Cerebellum (tissue), 4 donors: ENCODE measurements at places on chromosomes 7 and 10. TPM values are rescaled to one million over a fixed set of nuclear protein-coding genes. Genes with fewer than 3 reads are reported as not detected.

- DNase-seq: no peak
Measured at GRCh38 chr10:74488907-74489306, 337.5 kb upstream of the KAT6B start.

Gene GTF2IRD2
- total RNA-seq: 27.0 TPM

DNA sequence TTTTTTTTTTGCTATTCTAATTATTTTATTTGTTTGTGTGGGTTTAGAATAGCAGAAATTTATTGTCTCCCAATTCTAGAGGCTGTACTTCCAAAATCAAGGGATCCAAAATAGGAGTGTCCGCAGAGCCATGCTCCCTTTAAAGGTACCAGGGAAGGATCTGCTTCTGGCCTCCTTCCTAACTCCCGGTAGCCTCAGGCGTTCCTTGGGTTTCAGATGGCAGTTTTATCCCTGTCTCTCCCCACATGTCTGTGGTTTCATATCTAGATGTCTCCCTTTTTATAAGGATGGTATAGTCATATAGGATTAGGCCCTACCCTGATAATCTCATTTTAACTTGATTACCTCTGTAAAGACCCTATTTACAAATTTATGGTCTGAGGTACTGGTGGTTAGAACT, 48.4 kb downstream of the BMPR1A start:
- no peak for DNase-seq

DNA sequence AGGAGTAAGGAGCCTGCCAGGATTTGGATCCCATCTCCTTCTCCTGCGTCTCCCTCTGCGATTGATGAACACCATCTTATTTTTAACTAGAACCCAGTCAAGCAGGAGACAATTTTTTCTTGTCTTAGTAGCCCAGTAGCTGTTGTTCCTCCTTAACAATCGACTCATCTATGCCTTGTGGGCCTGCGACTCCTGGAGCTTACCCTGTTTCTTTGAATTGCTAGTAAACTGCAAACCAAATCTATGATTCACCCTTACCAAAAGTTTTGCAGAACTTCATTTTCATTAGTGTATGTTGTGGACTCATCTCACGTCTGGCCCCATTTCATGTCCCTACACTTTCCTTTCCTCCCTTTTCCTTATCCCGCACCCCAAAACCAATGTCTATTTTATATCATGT, 37.7 kb downstream of the TRIL start:
- no peak for DNase-seq

DNA sequence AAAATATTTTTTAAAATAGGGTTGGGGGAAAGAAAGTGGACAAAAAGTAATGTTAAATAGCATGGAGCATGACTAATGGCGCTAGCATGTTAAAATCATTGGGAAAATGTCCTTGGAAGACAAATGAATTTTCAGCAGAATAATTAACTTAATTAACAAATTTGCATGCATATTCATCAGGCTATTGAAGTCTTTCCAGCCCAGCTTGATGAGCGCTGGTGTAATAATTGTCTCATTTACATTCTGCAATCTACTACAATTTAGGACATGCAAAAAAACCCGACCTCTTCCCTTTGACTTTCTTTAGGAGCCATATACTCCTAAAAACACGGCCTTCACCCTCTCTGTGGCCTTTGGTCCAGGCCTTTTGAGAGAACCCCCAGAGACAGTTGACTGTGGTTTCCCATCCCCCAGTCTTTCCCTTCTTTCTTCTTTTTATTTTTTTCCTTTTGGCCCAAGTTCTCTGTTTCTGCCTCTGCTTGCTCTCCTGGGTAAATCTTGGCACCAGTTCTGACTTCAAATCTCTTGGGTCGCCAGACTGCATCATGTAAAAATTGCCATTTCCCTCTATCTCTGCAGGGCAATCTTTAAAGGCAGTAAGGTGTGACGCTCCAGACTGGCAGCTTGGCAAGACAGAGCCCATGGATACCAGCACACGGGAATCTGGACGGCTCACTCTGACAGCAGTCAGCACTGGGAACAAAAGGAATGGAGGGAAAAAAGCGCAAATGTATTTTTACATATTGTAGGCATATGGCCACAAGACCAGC, 105.5 kb downstream of the NEUROD6 start:
- DNase-seq: peak; percentile 25

DNA sequence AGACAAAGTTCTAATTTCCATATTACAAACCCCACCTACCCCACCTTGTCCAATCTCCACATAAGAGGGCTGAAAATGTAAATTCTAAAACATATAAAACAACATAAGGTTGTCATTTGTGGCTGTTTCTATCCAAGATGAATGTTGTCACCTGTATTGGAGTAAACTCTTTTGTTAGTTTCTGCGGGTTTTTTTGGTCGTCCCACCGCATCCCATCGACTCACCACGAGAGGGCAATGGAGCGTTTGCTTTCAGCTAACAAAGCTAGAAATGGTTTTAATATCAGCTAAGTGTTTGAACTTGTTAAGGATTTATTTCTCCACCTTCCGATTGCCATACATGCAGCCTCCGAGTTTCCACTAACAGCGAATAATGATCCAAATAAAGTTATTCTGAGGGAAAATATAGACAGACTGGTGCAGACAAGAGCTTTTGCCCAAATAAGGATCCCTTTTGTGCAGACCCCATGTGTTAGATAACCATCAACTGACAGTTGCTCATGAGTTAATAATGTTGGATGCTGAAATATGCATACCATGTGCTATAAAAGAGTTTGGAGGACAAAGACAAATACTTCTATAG, 137.2 kb downstream of the ARID5B start:
- DNase-seq: peak; percentile 39
